Activated CD4-positive, alpha-beta T cell treated with anti-CD3 and anti-CD28 coated beads, Interleukin-2, amount 50 U/mL, for 48 hours (primary cell): ENCODE measurements at places on chromosomes 6 and 20.

DNA sequence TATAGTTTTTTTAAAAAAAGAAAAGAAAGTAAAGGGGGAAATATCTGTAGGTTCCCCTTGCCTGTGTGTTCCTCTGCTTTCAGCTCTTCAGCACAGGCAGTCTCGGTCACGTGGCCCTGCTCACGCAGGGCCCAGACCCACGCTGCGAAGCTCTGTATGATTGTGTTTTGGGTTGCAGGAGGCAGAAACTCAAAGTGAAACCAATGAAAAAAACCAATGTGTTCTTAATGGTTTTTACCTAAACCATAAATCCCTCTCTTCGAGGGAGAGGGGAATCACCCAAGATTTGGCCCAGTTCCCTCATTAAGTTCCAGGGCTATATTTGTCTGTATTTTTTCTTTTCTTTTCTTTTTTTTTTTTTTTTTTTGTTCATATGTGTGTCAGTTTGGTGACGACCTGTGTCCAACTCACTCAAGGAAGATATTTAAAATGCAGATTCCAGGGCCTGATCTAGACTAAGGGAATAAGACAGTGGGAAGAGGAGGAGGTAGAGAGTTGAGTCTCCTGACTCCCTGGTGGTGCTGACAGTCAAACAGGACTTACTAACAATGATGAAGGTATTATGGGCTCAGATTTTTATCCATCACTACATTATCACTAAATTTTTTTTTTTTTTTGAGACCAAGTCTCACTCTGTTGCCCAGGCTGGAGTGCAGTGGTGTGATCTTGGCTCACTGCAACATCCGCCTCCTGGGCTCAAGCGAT, 33.8 kb upstream of the RREB1 start:
- DNase-seq: peak; percentile 69

- DNase-seq: no peak
Observed at GRCh38 chr20:61322151-61322865, 70.2 kb downstream of the CDH4 start.

DNA sequence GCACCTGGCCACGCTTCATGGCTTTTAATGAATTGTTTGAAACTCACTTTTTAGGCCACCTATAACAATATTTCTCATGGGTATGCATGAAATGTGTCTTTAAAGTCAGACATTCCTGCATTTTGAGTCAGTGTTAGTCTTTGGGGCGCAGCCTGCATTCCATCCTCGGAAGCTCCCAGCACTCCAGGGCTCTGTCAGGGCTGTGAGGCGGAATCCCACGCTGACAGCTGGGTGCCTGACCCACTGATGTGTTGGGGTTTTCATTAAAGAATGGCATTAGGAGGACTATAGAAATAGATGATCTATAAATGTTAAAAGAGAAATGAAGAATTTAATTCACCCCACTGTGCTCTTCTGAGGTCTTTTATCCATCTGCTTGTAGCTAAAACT, 16.2 kb upstream of the CLDN20 start:
- DNase-seq: no peak

DNA sequence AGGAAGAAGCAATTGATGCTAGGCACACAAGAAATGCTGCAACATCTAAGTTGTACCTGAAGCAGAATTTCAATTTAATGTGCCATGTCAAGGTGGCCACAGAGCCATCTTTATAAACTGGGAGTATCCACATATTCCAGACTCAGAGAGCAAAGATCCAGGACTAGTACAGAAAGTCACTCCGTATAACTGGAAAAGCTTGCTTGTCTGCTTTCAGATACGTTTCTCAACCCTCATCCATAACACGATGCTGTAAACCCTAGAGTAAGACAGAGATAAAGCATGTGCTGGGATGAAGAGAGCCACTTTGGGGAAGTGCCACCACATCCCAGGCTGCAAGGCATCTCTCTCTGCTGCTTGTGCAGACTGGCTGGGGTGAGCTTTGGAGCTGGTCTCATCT, 134.7 kb downstream of the PACRG start:
- no peak for DNase-seq

GRCh38 chr20:24045621-24046318, 57.2 kb upstream of the GGTLC1 start:
- DNase-seq: no peak

DNA sequence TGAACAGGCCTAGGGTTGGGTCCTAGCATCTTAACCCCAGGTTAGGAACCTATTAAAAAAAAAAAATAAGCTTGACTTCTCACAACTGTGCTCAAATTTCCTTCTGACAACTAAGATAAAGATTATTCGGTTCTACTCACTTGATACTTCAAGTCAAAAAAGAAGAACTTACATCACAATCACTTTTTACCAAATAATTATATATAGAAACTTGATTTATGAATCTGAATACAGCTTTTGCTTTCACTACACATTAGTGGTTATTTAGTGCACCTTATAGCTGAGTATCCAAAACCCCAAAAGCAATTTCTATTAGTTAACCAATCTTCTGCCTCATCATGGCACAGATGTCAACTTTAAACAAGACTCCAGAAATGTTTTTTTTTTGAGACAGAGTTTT, 119.0 kb upstream of the DST start:
- no peak for DNase-seq

DNA sequence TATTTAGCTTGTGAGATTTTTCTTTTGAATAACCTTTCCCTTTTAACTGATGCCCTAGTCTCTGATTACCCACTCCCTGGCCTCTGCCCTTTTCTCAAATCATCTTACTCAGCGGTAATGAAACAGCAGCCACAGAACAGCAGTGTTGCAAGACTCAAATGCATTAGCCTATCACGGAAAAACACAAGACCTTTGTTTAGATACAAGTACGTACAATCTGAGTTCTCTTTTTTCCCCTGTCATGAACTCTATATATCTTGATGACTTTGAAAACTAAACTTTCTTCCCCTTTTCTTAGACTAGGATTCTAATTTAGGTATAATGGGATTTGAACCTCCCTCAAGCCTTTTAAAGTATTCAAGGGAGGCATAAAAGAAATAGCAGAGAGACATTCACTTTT, 1034.9 kb downstream of the EYS start:
- DNase-seq: no peak

GRCh38 chr20:32574296-32575226, 10.6 kb downstream of the NOL4L start:
- DNase-seq: peak; percentile 54

DNA sequence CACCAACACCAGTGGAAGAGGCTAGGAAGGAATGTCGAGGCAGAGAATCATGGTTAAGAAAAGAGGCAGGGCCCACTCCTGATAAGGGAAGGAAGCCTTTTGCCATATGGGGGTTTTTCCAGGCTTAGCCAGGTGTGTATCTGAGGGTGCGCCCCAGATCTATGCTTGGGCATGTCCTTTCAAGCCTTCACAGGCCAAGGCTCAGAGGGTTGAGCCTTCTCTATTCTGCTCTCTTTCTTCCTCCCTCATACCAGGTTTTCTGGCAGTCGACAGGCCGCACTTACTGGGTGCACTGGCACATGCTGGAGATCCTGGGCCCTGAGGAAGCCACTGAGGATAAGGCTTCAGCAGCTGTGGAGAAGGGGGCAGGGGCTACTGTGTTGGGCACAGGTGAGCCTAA, 4.7 kb downstream of the CUL9 start:
- DNase-seq: no peak

- DNase-seq: no peak
Observed at GRCh38 chr6:65557224-65557623, 149.8 kb downstream of the EYS start.

DNA sequence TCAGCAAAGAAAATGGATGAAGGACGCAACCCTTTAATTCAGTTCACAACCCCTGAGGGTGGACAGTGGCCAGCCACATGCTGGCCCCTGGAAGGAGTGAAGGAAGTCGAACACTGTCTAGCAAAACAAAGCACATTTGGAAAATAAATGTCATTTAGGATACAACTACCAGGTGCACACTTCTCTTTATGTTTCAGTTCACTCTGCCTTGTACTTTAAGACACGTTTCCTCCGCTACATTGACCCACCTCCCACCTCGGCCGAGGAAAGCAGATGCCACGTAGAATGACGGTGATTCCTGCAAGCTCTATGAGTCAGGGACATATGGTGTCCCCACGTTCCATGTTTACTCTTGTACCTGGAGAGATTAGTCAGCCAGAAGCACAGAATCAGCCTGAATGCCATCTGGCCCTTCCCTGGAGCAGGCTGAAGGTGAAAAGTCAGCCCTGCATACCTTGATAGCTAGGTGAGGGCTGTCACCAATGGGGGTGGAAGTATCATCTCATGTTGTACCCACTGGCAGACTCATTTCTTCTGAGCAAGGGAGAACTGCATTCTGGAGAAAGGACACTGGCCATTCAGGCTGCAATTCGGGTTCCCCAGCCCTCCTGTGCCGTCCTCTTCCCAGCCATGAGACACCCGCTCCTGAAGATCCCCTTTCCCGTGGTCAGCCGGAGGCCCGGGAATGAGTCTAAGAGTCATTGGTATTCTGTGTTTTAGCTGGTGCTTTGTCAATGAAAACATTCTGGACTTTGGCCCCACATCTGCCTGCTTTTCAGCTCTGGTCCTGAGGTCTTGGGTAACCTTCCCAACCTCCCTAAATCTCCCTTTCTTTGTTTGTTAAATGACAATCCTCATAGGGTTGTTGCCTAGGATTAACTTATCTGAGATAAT, 60.6 kb downstream of the FOXA2 start:
- DNase-seq: no peak

DNA sequence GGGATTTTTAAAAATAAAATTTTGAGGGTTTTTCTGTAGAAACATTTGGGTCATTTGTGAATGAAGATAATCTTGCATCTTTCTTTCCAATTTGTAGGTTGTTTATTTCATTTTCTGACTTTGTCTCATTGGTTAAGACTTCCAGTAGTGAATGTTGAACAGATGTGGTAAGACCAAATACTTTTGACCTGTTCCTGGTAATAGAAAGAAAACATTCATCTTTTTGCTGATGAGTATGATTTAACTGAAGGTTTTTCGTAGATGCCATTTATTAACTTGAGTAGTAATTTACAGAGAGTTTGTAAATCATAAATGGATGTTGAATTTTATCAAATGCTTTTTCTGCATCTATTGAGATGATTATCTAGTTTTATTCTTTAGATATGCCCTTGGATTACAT, 416.1 kb upstream of the CITED2 start:
- no peak for DNase-seq

GRCh38 chr20:18032977-18033892, 24.5 kb downstream of the OVOL2 start:
- no peak for DNase-seq

DNA sequence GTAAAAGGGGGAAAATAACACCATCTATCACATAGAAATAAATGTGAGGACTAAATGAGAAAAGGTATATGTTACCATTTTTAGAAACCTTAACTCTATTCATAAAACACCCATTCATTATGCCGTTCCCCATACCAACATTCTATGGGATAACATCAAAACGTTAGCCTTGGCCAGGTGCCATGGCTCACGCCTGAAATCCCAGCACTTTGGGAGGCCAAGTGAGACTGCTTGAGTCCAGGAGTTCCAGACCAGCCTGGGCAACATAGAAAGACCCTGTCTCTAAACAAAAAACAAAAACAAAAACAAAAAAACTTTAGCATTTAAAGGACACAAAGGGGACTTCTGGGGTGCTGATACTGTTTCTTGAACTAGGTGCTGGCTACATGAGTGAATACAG, 1.3 kb downstream of the PIGU start:
- no peak for DNase-seq

DNA sequence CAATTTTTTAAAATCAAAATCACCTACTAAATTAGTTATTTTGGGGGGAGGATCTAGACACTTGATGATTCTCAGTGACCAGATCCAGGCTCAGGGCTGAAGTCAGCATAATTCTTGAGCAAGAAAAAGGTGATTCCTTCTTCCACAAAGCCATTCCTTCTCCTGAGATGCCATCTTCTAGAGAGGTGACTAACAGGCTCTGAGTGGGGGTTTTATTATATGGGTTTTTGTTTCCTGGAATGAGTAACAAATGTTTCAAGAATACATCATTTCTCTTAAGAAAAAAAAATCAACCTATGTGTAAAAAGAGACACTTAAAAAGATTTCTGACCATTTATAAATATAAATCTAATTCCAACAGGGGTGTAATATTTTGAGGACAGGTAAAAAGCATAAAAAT, 154.3 kb downstream of the NFATC2 start:
- DNase-seq: no peak

DNA sequence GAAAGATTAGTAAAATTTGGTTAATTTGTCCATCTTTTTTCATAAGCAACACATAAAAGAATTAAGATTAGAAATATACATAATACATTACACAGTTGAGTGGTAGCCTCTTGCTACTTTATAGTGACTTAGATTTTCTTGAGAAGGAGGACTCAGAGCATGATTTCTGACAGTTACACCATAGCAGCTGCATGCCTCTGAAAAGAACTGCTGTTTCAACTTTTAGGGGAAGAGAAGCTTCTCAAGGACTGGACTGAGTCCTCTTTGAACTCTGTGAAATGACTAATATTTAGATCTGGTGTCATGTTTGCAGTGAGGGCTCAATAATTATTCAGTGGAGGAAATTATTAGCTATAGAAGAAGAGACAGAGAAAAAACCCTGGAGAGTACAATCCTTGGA, 272.5 kb downstream of the BTBD9 start:
- DNase-seq: no peak
